Transverse colon (tissue), 4 donors: ENCODE measurements at places on chromosomes 4 and X.

DNA sequence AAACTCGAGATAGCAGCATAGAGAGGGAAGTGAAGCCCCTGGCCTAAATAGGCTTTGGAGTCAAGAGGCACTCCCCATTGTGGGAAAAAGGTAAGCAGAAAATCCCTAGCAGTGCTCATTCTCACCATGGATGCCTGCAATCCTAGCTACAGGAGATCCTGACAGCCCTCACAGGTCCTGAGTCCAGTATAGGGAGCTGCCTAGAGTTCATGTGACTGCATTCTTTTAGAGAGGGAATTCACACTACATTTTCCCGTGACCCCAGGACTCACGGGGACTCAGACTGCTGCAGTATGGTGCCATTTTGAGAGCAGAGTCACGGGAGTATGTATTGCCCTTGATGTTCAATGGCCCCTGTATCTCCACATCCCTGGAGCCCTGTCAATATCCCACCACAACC lies 82.4 kb downstream of the MAGED1 start:
- no peak for DNase-seq

DNA sequence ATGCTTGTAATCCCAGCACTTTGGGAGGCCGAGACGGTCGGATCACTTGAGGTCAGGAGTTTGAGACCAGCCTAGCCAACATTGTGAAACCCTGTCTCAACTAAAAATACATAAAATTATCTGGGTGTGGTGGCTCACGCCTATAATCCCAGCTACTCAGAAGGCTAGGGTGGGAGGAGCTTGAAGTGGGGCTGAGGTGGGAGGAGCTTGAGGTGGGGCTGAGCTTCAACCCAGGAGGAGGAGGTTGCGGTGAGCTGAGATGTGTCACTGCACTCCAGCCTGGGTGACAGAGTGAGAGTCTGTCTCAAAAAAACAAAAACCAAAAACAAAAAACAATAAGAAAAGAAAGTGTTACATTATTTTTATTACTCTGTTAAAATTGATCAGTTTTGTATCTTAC lies 1164.4 kb upstream of the IGFBP7 start:
- DNase-seq, result no peak

- DNase-seq, result no peak
These were observed 10.7 kb upstream of the LRBA start for GRCh38 chr4:151025759-151026158.

- DNase-seq, result no peak
These were observed 96.2 kb upstream of the APOOL start for GRCh38 chrX:84907324-84907968.

DNA sequence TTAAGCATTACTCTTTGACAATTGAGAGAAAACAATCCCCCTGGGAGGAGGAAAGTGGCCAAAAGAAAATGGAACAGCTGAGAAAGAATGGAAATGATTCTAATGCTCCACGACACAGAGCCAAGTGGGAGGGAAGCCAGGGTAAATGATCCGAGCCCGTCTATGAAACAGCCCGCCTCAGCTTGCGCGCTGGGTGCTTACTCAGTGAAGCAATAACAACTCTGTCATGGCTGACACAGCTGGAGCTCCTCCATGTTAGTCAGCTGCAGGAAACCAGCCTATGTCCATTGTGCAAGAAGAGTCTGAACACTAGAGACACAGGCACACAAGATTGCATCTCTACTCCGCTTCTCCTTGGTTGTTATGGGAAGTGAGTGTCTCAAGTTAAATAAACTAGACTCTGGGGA lies 19.3 kb downstream of the NOA1 start:
- DNase-seq, result peak; percentile 68

DNA sequence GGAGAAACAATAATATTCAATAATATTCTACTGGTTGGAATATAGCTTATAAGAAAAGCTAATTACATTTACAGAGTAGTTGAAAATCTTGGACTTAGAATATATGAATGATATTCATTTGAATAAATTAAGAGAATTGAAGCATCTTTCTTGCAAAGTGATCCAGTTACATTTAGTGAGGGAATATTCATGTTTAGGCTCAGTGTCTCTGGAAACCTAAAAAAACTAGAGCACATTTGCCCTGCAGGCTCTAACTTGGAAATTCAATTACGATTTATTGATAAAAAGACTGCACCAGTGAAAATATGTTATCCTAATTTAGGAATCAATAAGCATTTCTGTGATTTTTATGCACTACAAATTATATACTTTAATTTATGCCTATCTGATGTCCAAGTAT lies 58.3 kb upstream of the RAP1GDS1 start:
- DNase-seq, result no peak

GRCh38 chr4:17380347-17380746 lies 131.5 kb downstream of the QDPR start:
- no peak for DNase-seq

- DNase-seq, result no peak
These were observed 35.3 kb downstream of the NALF2 start for GRCh38 chrX:69539437-69539836.
